Stimulated activated CD8-positive, alpha-beta memory T cell treated with anti-CD3 and anti-CD28 coated beads, Interleukin-7, amount 100 ng/mL, for 1 hour (primary cell): ENCODE measurements at places on chromosomes 13 and 19.

- no peak for DNase-seq
These were observed 117.4 kb downstream of the TNFRSF19 start for GRCh38 chr13:23687614-23688013.

DNA sequence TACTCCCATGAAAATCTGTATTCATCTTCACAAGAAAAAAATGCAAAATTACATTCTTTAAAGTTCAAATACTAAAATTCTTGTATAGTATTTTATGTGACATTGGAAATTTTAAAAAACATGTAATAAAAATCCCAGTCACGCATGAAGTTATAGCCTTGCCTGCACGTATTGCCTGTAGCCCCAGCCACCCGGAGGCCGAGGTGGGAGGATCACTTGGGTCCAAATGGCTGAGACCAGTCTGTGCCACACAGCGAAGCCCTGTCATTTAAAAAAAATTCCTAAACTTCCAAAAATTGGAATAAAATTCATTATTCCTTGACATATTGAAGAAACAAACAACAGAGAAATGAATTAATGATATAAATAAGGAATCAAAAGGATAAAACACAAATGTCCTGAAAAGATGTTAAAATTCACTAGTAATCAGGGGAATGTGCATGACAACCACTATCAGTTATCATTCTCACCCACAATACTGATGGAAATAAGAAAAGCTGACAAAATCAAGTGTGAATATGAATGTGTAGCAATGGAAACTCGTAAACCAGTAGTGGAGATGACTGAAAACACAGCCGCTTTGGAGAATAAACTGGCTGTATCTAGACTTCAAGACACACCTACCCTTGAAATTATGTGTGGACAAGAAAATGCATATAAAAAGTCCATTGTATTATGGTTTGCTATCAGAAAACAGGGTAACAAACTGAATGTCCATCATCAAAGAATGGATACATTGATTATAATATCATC lies 7.5 kb downstream of the CARD8 start:
- no peak for DNase-seq

DNA sequence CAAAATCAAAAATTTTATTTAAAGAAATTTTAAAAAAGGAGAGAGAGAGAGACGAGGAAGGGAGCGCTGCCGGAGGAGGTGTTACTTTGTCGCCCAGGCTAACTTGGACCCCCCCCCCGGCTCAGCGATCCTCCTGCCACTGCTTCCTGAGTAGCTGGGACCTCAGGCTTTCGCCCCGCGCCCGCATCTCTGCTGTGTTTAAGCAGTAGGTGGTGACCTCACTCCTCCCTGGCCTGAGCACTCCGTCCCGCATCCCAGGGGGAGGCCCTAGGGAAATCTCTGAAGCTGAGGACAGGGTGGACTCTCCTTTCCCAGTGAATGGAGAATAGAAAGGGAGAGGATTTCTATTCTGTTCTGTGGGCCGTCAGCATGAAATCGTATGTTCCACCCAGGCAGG lies 485 bp upstream of the ZNF845 start:
- no peak for DNase-seq

DNA sequence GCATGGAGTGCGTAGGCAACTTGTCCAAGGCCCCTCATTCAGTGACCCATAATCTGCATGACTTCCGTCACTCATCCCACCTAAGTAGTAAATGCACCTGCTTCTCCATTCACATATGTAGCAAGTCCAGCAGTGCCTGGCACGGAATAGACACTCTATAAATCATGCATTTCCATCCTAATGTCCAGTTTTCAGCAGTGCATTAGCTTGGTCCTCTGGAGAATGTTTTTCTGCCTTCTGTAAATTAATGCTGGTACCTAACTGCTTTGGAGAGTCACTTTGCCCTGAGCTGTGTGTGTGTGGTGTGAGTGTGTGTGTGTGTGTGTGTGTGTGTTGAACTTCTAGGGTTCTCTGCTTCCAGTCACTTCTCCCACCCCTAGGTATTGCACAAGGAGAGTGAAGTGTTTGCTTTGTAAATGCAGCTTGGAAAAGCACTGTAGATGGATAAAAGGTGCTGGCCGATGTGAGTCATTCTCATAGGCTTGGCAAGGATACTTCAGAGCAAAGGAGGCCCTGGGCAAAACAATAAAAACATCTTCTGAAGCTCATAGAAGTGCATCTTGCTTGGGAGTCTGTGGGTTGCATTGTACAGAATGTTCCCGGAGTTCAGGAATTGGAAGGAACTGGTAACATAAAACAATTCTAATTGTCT lies 181.8 kb downstream of the KATNAL1 start:
- no peak for DNase-seq

GRCh38 chr19:38915329-38916321 lies 3.6 kb upstream of the CCER2 start:
- DNase-seq, result no peak

GRCh38 chr19:10817291-10818038 lies 18.5 kb downstream of the TMED1 start:
- DNase-seq, result no peak
